ENCODE measurements at places on chromosomes 12 and 14.
A peak's percentile ranks its signal among the peaks of the same experiment; 100 is the strongest.

DNA sequence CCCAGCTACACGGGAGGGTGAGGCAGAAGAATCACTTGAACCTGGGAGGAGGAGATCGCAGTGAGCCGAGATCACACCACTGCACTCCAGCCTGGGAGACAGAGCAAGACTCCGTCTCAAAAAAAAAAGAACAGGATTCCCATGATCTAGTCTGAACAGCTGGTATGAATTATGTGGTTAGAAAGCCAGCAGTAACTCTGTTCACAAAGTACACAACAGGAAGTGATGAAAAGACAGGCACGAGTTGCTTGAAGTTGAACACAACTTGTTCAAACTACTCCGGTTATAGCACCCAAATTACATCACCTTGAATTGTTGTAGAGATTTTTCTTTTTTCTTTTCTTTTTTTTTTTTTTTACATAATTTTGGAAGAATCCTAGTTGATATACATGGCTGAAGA, 238.8 kb upstream of the RGS6 start:
- no peak for DNase-seq

- no peak for DNase-seq
Observed at GRCh38 chr12:65895759-65896656, 71.7 kb downstream of the HMGA2 start.

GRCh38 chr12:29795715-29796114, 12.0 kb upstream of the TMTC1 start:
- no peak for DNase-seq

- no peak for DNase-seq
Observed at GRCh38 chr14:41303506-41303905, 303.2 kb upstream of the LRFN5 start.

GRCh38 chr14:95021588-95021987, 135.7 kb downstream of the DICER1 start:
- DNase-seq, result peak; percentile 8

GRCh38 chr12:131872154-131873051, 22.0 kb upstream of the ULK1 start:
- DNase-seq, result peak; percentile 82

- DNase-seq, result no peak
Observed at GRCh38 chr14:67524634-67524963, 8.5 kb upstream of the PLEKHH1 start.

DNA sequence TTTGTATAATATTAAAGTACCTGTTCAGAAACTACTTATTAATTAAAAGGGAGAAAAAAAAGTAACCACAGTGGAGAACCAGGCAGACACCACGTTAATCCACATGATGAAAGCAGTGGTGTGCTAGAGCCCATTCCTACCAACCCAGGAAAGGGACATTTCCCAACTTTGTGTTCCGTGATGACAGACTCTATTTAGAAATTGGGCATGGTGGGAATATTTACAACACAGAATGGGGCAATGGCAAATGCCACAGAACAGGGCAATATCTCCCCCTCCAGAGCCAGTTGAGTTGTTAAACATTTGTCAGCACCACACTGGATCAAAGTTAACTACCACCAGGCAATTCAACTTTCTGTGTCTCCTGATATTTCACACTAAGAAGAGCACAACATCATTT, 1.2 kb upstream of the HIGD1C start:
- no peak for DNase-seq

DNA sequence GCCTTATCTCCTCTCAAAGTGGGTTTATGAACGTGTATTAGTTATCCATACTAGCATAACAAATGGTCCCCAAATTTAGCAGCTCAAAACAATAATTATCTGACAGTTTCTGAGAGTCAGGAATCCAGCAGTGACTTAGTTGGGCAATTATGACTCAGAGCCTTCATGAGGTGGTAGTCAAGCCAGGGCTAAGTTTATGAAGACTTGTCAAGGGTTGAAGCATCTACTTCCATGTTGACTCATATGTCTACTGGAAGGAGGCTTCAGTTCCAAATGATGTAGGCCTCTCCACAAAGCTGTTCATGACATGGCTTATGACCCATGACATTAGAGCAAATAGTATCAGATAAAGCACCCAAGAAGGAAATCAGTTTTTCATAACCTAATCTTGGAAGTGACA, 73.2 kb downstream of the IPO8 start:
- DNase-seq, result peak; percentile 80

GRCh38 chr12:130452546-130452945, 114.9 kb downstream of the PIWIL1 start:
- no peak for DNase-seq
